ENCODE measurements at places on chromosomes 12 and 14.

DNA sequence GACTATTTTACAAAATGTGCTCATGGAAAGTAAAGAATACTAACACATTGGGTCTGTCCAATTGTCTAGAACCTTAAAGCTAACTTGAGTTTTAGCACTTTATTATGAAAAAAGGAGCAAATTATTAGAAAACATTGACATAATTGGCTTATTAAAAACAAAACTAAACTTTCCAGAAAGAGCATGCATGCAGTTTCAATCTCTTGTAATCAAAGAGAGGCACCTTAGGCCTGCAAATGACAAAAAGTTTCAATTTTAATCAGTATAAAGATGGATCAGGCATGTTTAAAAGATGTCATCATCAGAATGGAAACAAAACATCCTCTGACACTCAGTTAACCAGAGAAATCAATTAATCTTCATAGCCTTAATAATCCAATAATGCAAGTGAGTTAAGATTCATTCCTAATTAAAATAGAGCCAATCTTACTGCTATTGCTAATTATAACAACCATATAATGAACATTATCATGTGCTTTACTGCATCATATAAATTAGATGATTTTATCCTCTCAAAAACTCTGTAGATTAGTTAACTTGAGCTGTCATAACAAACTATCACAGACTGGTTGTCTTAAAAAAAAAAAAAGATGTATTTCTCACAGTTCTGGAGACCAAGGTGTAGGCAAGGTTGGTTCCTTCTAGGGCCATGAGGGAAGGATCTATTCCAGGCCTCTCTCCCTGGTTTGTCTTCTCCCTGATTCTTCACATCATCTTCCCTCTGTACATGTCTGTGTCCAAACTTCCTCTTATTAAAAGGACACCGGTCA is 131.4 kb downstream of the RPAP3 start:
- no peak for DNase-seq

GRCh38 chr12:2876431-2877046 is 435 bp downstream of the FOXM1 start:
- DNase-seq: peak; percentile 46

DNA sequence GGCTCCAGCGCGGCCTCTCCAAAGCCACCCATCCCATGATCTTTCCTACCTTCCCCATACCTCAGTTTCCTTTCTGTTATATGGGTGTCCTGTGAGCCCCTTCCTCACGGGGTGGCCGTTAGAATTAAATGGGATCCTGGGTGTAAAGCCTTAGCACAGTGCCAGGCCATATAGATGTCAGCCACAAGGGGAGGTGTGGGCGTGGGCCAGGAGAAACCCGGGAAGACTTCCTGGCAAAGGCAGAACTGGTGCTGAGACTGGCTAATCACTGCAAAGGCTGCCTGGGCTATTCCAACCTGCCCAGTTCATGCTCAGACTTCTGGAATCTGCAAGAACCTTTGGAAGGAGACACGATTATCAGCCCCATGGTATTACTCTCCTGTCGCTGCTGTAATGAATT is 11.0 kb upstream of the NCOR2 start:
- no peak for DNase-seq

- no peak for DNase-seq
These were observed 774 bp upstream of the MANSC4 start for GRCh38 chr12:27780612-27781408.

- DNase-seq: peak; percentile 51
These were observed 1141.2 kb upstream of the TMEM132C start for GRCh38 chr12:127125607-127126259.

- DNase-seq: peak; percentile 75
These were observed 21.4 kb downstream of the ACVR1B start for GRCh38 chr12:51972849-51973273.

- no peak for DNase-seq
These were observed 96.7 kb downstream of the RFLNA start for GRCh38 chr12:124391340-124392261.

GRCh38 chr12:3747543-3747942 is 5.4 kb downstream of the CRACR2A start:
- no peak for DNase-seq

GRCh38 chr14:101980700-101981099 is 16.3 kb downstream of the DYNC1H1 start:
- no peak for DNase-seq

GRCh38 chr12:91099341-91099740 is 12.0 kb downstream of the LUM start:
- DNase-seq: no peak

DNA sequence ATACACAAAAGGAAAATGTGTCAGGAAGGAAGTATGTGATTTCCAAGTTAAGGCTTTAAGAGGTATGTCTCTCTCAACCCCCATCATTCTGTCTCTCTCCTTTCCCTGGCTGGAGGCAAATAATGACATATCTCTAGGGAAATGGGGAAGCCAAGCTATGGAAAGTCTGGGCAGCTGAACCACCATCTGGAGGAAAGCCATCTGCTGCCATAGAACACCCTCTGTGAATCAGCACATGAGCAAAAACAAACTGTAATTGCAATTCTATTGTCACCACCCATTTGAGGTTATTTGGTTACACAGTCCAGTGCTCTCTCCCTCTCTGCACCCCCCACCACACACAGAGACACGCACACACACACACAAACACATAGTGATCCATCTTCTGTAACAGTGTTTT is 766.2 kb downstream of the FLRT2 start:
- no peak for DNase-seq

GRCh38 chr12:121711361-121712189 is 977 bp upstream of the TMEM120B start:
- no peak for DNase-seq

GRCh38 chr12:3288690-3289089 is 202.3 kb upstream of the PRMT8 start:
- DNase-seq: no peak

GRCh38 chr12:131199221-131199620 is 245.5 kb downstream of the ADGRD1 start:
- DNase-seq: no peak

DNA sequence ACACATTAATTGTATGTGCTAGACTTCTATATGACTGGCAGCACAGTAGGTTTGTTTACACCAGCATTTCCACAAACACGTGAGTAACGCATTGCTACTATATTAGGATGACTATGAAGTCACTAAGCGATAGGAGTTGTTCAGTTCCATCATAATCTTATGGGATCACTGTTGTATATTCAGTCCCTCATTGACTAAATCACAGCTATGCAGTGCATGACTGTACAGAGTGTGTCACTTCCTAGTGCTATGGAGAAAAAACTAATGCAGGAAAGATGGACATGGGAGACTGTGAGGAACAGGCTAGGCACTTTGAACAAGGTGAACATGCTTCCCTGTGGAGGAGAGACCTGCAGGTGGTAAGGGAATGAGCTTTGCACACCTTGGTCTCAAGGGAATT is 259.8 kb downstream of the NUAK1 start:
- no peak for DNase-seq

DNA sequence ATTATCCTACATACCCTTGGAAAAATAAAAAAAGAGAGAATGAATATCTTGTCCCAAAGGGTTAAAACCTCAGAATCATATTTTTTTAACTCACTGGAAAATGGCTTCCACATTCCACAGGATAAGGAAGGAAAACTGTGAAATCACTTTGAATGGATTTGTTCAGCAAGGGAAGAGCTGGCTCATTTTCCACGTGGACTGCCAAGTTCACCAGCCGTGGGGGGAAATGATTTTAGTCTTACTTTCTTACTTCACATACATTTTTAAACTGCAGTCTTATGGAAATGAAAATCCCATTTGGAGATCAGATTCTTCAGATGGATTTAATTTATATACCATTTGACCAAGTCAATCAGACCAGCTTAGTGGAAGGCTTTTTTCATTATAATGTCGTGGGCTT is 29.9 kb upstream of the AEBP2 start:
- no peak for DNase-seq

- no peak for DNase-seq
These were observed 38.9 kb downstream of the NIN start for GRCh38 chr14:50792051-50792477.

GRCh38 chr12:99253068-99253467 is 394.5 kb upstream of the GARIN6 start:
- DNase-seq: no peak

DNA sequence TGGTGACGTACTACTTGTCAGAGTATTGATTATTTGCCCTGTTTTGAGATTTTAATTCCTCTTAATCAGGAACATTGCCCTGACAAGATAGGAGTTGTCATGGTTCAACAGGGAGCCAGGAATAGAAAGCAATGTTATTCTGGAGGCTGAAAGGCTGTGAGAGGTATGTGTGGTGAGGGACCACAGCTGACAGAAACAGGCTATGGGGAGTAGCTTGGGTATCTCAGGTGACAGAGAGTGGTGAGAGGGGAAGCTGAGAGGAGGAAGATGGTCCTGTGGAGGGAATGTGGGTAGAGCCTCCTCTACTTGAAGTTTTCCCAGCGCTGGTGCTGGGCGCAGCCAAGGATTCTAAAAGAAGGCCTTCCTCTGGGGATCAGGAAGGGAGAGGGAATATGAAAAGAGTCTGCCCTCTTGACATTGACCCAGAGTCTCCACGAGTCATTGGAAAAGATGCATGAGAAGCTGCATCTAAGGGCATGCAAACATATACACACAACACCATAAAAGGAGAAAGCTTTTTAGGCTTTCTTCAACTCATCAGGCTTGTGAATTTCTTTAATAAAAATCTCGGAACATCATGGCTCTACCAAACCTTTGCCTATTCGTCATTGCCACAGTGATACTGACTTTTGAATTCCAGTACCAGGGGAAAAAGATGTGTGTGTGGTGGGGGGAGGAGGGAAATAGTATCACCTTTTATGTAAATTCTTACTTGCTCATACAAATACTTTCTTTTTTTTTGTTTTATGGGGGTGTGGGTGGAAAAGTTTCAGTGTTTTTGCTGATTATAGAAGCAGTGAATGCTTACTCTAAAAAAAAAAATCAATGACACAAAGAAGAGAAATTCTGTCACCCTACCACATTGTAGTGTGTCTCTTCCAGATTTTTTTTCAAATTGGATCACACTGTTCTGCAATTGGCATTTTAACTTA is 39.9 kb upstream of the DHRS7 start:
- no peak for DNase-seq

DNA sequence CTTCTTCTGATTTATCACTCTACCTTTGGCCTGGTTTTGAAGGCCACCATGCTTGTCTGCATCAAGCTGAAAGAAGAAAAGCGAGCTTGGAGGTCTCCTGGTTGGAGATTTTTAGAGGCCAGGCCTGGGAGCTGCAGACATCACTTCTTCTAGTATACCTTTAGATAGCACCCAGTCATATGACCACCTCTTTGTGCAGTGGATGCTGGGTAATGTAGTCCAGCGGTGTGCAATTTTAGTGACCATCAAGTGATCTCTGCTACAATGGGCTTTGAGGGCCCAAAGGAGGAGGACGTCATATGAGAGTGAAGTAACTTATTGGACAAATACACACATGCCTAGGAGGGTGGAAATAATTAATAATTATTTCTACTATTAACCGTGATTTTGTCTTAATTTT is 15.2 kb upstream of the WNT5B start:
- DNase-seq: no peak

GRCh38 chr12:5073054-5073453 is 29.4 kb downstream of the KCNA5 start:
- no peak for DNase-seq

- no peak for DNase-seq
These were observed 17.9 kb downstream of the SRGAP1 start for GRCh38 chr12:63862187-63862968.

- no peak for DNase-seq
These were observed 46.7 kb downstream of the GXYLT1 start for GRCh38 chr12:42097971-42098370.

GRCh38 chr14:103727313-103727980 is 11.8 kb downstream of the ZFYVE21 start:
- no peak for DNase-seq
